ENCODE measurements at places on chromosomes 4 and X.

DNA sequence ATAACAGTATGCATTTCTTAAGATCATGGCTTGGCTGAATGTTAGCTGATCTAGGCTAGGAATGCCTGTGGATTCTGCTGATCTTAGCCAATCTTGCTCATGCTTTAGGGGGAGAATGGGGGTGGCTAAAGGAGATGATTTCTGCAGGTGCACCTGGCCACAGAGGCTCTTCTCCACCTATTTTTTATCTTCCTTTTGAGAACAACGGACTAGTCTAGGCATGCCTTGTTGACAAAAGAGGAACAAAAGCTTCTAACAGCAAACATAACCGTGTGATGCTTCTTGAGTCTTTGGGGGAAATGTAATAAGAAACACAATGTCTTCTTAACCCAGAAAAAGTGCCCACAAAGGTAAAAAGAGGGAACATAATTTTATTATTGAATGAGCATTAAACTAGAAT is 743.5 kb downstream of the ARAP2 start:
- DNase-seq = no peak

- no peak for DNase-seq
These were observed 452.9 kb downstream of the SPRY1 start for GRCh38 chr4:123849495-123849894.

DNA sequence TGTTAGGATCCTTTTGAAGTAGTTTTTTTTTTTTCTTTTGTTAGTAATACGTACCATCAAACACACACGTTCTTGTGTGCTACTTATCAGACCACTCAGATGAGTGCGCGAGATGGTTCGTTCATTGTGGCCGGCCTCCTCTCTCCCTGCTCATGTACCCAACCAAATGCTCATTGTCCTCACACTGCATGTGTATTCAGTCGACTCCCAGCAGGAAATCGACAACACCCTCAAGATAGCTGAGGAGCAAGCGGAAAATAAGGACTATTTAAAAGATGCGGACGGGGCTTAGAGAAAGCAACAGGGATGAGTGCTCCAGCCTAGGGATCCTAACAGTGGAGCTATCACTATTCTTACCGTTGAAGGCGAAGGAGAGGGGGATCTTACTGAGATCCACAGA is 72.9 kb upstream of the GUCY1A1 start:
- no peak for DNase-seq

- no peak for DNase-seq
These were observed 34.7 kb upstream of the PLAC1 start for GRCh38 chrX:134692990-134693389.

DNA sequence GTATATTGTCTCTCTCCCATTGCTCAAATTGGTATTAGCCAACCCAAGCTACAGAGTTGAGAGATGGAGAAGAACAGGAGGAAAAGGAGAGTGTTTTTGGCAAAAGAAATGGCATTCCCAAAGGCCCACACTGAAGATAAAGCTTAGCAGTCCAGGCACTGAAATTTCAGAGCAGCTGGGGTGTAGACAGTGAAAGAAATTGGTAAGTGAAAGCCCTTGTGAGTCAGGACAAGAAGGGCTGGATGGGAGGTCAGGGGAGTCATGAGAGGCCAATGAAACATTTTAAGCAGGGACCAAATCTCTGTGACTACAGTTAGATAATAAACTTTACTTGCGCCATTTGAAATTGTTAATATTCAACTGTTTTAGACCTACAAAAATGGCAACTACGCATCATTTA is 177.7 kb downstream of the ADAMTS3 start:
- DNase-seq = no peak

DNA sequence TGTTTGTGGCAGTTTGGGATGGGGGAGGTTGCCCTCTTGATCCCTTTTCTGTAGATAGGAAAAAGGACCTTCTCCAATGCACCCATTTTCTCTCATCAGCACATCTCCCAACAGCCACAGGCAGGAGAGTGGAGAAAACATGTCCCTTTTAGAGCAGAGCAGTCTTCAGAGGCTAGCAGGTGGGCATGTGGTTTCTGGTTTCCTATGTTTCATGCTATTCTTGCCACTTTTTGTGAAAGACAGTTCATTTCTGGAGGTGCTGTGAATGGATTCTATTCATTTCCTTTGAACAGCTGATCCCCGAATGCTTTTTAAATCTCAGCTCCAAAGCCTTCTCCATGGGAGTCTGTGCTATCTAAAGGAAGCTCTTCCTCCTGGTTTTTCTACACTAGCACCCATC is 18.9 kb downstream of the RASL11B start:
- no peak for DNase-seq

GRCh38 chr4:2941138-2942036 is 21.8 kb downstream of the NOP14 start:
- no peak for DNase-seq

- DNase-seq = no peak
These were observed 56.5 kb upstream of the ARX start for GRCh38 chrX:25072247-25072646.

- DNase-seq = no peak
These were observed 92.8 kb downstream of the FRAS1 start for GRCh38 chr4:78149751-78150542.

DNA sequence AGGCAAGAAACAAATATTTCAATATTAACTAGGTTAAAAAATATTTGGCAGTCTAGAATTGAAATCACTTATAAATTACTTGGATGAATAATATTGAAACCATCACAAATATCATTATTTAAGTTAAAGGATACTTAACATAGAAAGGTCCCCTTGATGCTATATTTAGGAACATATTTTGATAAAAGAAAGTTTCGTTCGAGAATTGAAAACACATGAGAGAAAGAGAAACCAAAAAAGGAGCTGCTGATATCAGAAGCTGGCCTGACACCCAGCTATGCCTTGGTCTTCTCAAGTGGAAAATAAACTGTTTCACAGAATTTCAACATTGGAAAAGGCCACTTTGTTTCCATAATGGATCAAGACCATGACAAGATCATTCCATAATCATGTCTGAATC is 762.4 kb downstream of the DMD start:
- no peak for DNase-seq

DNA sequence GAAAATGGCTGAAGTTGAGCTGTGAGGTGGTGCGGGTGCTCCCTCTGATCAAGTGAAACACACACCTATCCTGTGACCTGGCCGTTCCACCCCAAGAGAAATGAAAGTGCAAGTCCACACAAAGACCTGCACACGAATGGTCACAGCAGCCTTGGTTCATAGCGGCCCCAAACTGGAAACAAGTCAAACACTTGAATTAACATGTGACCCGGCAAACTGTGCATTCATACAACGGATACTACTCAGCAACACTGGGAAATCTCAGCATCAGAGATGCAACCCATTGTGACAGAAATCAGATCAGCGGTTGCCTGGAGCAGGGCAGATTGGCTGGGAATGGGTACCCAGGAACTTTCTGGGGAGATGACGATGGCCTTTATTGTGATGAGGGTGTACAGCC is 7.6 kb downstream of the G6PD start:
- DNase-seq = no peak

DNA sequence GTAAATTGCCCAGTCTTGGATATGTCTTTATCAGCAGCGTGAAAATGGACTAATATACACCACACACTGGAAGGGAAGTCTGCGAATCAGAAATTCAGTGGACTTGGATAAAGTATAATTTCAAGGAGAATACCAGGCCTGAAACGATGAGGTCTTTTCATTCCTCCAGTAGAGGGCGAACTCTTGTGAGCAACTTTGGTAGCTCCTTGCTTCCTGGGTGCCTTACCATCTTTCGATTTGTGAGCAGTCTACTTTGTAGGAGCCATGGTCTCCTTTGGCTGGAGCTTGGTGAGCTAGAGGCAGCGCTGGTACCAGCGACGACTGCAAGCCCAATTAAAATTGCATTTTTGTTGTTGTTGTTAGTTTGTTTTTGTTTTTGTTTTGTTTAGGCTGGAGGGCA is 791.9 kb downstream of the FAT4 start:
- DNase-seq = no peak

DNA sequence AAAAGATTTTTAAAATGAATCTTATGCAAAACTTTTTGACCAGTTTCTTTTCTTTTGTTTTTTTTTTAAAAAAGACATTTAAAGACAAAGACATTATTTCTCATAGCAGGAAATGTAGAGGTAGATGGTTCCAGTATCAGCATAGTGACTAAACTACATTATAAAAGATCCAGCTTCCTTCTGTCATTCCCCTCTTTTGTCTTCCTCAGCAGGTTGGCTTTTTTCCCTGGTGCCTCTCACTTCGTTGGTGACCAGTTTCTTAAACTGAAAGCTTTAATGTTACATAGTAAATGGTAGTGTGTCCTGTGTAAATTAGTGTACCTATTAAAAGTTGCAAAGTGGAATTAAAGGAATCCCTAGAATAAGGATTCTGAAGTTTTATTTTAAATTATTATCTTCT is 36.1 kb downstream of the DCK start:
- DNase-seq = no peak

GRCh38 chrX:87961471-87961870 is 443.9 kb downstream of the KLHL4 start:
- no peak for DNase-seq

DNA sequence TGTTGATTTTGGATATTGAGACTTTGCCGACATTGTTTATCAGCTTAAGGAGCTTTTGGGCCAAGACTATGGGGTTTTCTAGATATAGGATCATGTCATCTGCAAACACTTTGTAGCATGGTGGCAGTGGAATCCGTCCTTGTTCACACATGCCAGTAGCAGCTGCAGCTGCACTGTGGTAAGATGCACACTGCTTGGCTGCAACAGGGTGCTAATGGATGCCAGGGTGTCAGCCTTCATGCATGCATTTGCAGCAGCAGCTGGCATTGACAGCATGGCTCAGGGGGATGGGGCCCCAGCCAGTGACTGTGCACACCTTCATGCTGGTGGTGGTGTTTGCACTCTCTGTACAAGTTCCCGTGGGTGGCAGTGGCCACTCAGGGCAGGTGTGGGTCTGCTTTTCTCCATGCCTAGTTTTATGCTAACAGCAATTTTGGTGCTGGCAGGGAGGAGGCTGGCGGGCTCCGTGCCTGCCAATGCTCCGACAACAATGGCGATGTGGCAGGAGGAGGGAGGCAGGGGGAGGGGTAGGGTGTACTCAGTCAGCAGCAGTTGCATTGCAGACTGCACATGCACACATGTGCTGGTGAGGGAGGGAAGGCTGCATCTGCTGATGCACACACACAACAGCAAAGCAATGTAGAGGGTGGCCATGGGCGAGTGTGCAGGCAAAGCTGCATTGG is 37.5 kb downstream of the BEX3 start:
- no peak for DNase-seq

DNA sequence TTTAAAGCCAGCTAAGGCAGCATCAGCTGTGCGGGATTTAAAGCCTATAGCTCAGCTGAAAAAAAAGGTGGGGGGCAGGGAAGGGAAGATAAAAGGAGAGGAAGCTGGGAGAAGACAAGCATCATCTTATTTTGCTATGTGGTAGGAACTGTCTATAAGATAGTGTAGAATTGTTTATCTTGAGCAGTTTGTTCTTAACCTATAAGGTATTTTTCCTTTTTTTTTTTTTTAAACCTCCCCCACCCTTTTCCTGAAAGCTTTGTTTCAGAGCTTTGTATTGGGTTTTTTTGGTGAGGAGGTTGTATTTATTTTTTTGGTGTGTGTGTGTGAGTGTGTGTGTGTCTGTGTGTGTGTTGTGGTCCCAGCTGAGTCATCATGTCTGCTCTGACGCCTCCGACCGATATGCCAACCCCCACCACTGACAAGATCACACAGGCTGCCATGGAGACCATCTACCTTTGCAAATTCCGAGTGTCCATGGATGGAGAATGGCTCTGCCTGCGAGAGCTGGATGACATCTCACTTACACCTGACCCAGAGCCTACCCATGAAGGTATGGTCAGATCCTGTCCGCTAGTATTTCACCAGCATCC is 531 bp downstream of the RUFY3 start:
- DNase-seq = no peak

DNA sequence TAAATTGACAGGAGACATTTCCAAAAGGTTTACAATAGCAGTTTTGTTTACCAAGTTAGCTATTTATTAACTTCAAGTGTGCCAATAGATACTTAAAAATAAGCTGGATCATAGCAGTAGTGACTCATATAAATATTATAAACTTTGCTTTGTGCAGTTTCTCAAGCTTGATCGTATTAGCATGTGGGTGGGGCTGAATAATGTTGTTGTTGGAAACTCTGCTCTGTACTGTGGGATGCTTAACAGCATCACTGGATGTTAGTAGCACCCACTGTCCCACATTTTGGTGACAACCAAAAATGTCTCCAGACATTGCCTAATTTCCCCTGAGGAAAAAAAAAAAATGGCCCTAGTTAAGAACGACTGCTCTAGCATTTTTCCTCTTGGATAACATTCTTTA is 855.2 kb upstream of the ADGRL3 start:
- no peak for DNase-seq

GRCh38 chrX:119826399-119826959 is 26.3 kb downstream of the UPF3B start:
- no peak for DNase-seq

- DNase-seq = no peak
These were observed 11.3 kb upstream of the SMARCA5 start for GRCh38 chr4:143502231-143502630.

Data from stimulated activated CD8-positive, alpha-beta memory T cell treated with anti-CD3 and anti-CD28 coated beads, Interleukin-2, amount 100 ng/mL, for 1 hour (primary cell).